ENCODE measurements at places on chromosomes 12 and 14.

DNA sequence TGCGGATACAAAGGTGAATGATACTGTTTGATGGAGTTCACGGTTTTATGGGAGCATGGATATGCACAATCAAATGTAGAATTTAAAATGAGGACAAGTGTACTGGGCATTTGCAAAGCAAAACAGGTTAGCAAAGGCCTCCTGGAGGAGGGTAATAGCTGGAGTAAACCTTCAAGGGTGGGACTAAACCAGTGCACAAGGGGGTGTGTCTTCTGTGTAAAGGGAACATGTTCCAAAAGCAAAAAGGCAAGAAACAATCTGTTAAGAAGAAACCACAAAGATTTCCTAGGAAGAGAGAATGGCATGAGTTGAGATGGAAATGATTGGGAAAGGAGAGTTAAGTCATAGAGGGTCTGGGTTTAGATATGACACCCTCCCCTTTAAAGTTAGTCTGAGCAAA lies 109.2 kb upstream of the SLCO1C1 start:
- no peak for DNase-seq
- no peak overlapping the region for H3K4me3 ChIP-seq
- H3K36me3 ChIP-seq: no peaks in the 10 kb centered on the region
- no peak overlapping the region for H3K27ac ChIP-seq

DNA sequence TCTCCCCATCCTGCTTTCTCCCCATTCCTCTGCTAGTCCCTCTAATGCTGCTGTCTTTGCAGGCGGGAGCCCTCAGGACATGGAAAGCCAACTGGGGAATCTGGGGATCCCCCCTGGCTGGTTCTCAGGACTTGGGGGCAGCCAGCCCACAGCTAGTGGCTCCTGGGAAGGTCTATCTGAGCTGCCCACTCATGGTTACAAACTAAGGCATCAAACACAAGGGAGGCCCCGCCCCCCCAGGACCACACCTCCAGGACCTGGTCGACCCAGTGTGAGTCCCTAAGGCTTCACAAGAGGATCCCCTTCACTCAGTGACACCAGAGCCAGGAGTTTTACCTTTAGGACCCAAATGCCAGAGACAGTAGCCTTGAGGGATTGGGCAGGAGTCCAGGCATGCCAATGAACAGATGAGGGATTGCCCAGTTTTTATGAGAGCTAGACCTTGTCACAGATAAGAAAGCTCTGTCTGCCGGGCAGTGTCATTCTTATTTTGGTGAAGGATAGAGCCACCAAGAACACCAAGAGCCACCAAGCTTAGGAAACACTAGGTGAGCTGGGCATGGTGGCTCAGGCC lies 8.0 kb upstream of the CPNE6 start:
- no peaks in the 10 kb centered on the region for H3K4me1 ChIP-seq
- no peak overlapping the region for H3K4me3 ChIP-seq
- no peaks in the 10 kb centered on the region for H3K27me3 ChIP-seq
- H3K36me3 ChIP-seq: no peaks in the 10 kb centered on the region
- H3K27ac ChIP-seq: no peak overlapping the region
- no peak for DNase-seq

- DNase-seq: no peak
- peaks cover 18% of the 10 kb centered on the region for H3K4me1 ChIP-seq
- no peak overlapping the region for H3K4me3 ChIP-seq
- no peak overlapping the region for H3K27ac ChIP-seq
- no peaks in the 10 kb centered on the region for H3K27me3 ChIP-seq
Measured at GRCh38 chr14:65346895-65347294, 65.6 kb upstream of the FUT8 start.

DNA sequence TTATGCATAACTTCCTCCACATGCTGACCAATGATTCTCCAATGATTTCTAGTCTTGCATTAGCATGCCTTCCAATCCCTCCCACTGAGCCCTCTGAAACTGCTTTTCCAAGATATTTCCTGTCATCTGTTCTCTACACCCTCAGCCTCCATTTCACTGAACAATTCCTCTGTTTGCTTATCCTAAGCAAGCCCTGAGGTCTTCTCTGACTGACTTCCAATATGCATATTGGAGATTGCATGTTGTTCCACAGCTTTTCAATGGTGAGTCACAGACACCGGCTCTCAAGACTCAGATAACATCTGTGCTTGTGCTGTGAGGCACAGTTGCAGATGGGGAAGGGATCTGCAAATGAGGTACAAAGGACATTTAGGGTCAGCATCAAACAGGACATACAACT lies 141.0 kb downstream of the SLC16A7 start:
- DNase-seq: no peak
- no peak overlapping the region for H3K27ac ChIP-seq
- H3K4me1 ChIP-seq: peaks cover 6% of the 10 kb centered on the region
- no peak overlapping the region for H3K4me3 ChIP-seq
- peaks cover 2% of the 10 kb centered on the region for H3K36me3 ChIP-seq
